ENCODE measurements at places on chromosomes 6 and 20.
A peak's percentile ranks its signal among the peaks of the same experiment; 100 is the strongest.

GRCh38 chr6:41160933-41161332 lies 2.0 kb downstream of the TREM2 start:
- DNase-seq = no peak

DNA sequence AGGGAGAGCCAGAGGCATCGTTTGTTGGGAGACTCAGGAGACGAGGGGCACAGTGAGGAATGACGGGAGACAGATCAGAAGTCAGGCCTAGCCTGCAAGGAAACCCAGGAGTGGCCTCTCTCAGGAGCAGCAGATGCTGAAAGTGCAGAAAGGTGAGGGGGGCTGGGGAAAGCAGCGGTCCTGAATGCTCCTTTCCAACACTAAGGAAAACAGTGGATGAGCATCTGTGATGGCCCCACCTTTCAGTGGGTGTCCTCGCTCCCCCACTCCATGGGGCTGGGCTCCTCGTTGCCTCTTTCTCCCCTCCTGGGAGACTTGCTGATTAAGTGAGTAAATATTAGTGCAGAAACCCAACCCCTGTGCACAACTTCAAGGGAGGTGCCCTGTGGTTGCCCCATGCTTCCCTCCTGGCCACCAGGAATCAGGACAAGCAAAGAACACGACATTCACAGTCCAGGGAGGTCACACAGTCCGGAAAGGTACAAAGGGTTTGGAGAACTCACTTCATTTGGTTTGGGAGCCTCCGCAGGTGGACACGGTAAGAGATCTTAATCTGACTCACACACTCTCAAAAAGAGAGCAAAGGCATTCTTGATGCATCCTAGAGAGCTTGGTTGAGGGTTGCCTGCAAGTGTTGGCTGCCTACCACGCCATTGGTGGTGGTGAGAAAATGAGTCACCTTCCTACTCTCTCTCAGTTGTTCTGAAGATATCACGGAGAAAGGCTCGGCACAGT lies 9.7 kb upstream of the BPIFB1 start:
- DNase-seq = no peak

- DNase-seq = peak; percentile 65
Observed at GRCh38 chr20:1734269-1734858, 76.8 kb upstream of the SIRPG start.

- no peak for DNase-seq
Observed at GRCh38 chr20:64256282-64256935, 861 bp downstream of the PCMTD2 start.

- DNase-seq = peak; percentile 39
Observed at GRCh38 chr20:46308258-46309157, at the start of gene CDH22. Gene CDH22 (minus strand): TSS chr20:46308498. CDS start chr20:46251294, 57,204 bp downstream.

Measured in dermis blood vessel endothelial cell (primary cell).